H1 (cell line): ENCODE measurements at places on chromosomes 6 and 20.

DNA sequence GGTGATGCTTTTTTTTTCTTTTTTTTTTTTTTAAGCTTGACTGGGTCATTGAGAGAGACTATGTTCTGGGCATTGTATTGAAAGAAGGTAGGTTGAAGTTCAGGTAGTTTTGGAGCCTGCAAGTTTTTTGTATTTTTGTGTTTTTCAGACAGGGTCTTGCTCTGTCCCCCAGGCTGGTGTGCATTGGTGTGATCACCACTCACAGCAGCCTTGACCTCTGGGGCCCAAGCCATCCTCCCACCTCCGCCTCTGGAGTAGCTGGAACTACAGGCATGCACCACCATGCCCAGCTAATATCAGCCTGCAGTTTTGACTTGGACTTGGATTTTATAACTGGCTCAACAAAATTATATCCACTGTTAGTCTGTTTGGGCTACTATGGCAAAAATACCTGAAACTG is 31.7 kb upstream of the TFAP2A start:
- H3K4me3 ChIP-seq, result no peak overlapping the region
- no peak for DNase-seq
- no peak overlapping the region for H3K27ac ChIP-seq
- H3K4me1 ChIP-seq, result no peaks in the 10 kb centered on the region
- H3K36me3 ChIP-seq, result no peaks in the 10 kb centered on the region

DNA sequence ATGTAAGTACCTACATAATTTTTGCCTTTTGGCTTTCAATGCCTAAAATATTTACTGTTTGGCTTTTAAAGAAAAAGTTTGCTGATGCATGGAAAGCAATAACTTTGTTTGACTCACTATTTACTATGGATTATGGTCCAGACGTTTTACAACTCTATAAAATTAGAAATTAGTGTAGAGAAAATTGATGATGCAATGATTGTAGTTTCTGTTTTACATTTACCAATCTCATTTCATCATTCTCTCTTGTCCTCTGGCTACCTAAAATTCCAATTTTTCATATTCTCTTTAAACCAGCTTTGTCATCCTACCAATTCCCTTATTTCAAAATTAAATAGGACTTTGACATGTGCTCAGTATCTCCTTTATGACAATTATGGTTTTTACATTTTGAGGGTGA is 131.0 kb downstream of the IMPG1 start:
- no peak overlapping the region for H3K27ac ChIP-seq
- H3K4me3 ChIP-seq, result no peak overlapping the region
- H3K27me3 ChIP-seq, result no peaks in the 10 kb centered on the region

DNA sequence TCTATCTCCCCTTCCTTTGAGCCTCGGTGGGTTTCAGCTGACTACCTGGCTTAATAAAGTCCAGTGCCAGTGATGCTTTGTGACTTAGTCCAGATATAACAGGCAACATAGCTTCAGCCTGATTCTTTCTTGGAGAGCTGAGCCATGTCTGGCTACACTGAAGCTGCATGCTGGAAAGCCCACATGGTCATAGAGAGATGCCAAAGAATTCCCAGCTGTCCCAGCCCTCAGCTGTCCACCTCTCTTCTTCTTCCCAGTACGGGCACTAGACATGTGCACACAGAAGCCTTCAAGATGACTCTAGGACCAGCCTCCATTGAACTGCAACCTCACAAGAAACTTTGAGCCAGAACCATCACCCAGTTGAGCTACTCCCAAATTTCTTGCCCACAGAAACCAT is 154.1 kb upstream of the MYLIP start:
- H3K4me1 ChIP-seq, result no peaks in the 10 kb centered on the region
- no peaks in the 10 kb centered on the region for H3K36me3 ChIP-seq

- H3K27ac ChIP-seq, result no peak overlapping the region
- H3K4me3 ChIP-seq, result no peak overlapping the region
- H3K36me3 ChIP-seq, result no peaks in the 10 kb centered on the region
- no peaks in the 10 kb centered on the region for H3K27me3 ChIP-seq
- H3K4me1 ChIP-seq, result 0 out of 2 replicates have a peak, but pooled peaks cover under 1% of the 10 kb centered on the region
Measured at GRCh38 chr6:145339089-145339488, 396.2 kb downstream of the EPM2A start.

GRCh38 chr6:164108092-164108491 is 693.6 kb downstream of the QKI start:
- no peaks in the 10 kb centered on the region for H3K36me3 ChIP-seq
- no peak for DNase-seq
- H3K4me1 ChIP-seq, result no peaks in the 10 kb centered on the region
- no peaks in the 10 kb centered on the region for H3K27me3 ChIP-seq

DNA sequence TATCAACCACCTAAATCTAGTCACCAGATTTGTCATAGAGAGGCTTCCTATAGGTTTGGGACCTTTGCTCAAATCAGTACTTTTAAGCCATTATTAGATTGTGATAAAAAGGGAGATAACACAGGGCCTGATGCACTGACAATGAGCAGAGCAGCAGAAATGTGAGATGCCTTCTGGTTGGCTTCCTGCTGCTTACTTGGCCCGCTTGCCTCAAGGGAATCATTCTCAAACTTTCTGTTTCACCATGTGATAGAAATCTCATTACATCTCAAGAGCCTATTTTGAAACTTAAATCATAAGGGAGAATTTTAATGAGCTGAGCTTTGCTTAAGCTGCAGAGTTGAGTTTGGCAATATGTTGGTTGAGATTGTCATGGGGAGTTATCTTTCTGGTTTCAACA is 606.0 kb downstream of the DHX35 start:
- no peak overlapping the region for H3K27ac ChIP-seq
- H3K4me1 ChIP-seq, result no peaks in the 10 kb centered on the region
- DNase-seq, result no peak
- no peaks in the 10 kb centered on the region for H3K27me3 ChIP-seq
- no peaks in the 10 kb centered on the region for H3K36me3 ChIP-seq
- no peak overlapping the region for H3K4me3 ChIP-seq

- no peak overlapping the region for H3K27ac ChIP-seq
- no peaks in the 10 kb centered on the region for H3K27me3 ChIP-seq
- H3K4me3 ChIP-seq, result no peak overlapping the region
- DNase-seq, result no peak
Measured at GRCh38 chr6:22320750-22321149, 23.9 kb upstream of the PRL start.

DNA sequence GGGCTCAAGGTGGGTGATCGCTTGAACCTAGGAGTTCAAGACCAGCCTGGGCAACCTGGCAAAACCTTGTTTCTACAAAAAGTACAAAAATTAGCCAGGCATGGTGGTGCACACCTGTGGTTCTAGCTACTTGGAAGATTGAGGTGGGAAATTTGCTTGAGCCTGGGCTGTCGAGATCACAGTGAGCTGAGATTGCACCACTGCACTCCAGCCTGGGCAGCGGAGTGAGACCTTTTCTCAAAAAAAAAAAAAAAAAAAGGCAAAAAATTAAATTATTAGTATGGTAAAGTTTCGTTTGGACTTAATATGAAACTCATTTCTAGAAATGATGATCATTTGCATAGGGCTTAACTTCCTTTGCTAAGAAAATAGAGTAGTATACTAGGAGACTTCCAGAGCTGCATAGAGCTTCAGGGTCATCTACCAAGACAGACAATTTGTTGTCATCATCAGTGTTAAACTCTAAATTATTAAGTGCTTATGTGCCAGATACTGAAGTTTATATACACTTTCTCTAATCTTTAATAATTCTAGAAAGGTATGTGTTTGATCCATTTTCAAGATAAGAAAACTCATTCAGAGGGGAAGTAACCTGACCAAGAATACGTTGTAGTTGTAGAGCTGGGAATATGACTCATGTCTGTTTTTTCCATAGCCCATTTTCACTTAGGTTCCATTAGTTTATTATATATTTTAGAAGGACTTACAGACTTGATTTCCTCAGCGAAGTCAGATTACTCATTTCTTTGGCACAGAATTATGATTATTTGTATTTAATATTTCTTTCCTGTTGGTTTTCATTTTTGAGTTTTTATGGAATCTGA is 84.5 kb downstream of the SLC16A10 start:
- no peak for DNase-seq
- no peak overlapping the region for H3K27ac ChIP-seq
- no peaks in the 10 kb centered on the region for H3K4me1 ChIP-seq
- no peaks in the 10 kb centered on the region for H3K27me3 ChIP-seq

DNA sequence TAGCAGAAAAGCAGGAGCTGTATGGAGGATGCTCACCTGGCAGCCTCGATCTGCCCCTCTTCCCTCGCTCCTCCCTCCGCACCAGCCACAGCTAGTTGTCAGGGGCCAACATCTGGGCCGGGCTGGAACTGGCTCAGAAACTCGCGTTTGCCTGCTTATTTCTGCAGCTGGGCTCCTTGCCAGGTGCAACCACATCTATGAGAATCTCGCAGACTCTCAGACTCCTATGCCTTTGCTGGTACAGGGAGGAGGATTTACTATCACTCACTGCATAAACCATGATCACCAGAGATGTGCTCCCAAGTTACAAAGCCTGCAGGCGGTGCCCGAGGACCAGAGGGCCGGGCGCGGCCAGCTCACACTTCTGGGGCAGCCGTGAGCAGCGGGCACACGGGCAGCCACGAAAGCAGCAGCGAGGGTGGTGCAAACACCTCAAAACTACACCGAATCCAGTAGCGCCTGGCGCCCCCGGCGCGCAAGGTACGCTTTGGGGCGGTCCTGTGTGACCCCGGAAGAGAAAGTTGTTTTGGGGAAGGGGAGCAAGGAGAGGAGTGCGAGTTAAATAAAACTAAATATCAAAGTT is 577 bp upstream of the LRRC1 start:
- H3K27ac ChIP-seq, result peak overlapping the region; percentile 50; the same call in 1 of the 2 replicates
- DNase-seq, result peak; percentile 77
- H3K4me1 ChIP-seq, result peaks cover 3% of the 10 kb centered on the region; the same call in 1 of the 2 replicates
- H3K27me3 ChIP-seq, result no peaks in the 10 kb centered on the region
- H3K4me3 ChIP-seq, result peak overlapping the region; percentile 90

DNA sequence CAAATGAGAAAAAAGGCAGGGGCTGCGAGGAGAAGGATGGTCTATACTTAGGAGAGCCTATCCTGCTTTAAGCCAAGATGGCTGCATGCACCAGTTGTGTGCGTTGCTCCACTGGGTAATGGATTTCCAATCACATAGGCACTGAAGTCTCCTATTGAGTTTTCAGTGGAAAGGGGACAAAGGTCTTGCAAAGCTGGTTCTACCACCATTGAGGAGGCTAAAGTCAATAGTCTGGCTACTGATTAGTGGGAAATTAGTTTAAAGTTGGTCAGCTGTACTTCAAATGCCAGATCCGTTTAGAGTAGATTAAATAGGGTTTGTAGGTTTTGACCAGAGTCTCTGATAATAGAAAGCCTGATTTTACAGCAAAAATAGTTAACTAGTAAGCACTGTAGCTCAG is 104.9 kb downstream of the SESN1 start:
- no peaks in the 10 kb centered on the region for H3K27me3 ChIP-seq
- H3K4me3 ChIP-seq, result no peak overlapping the region
- H3K36me3 ChIP-seq, result no peaks in the 10 kb centered on the region
- no peaks in the 10 kb centered on the region for H3K4me1 ChIP-seq
- H3K27ac ChIP-seq, result no peak overlapping the region

GRCh38 chr6:33739571-33739970 is 7.1 kb downstream of the IP6K3 start:
- H3K4me3 ChIP-seq, result no peak overlapping the region
- H3K36me3 ChIP-seq, result no peaks in the 10 kb centered on the region
- no peak overlapping the region for H3K27ac ChIP-seq
- H3K27me3 ChIP-seq, result no peaks in the 10 kb centered on the region; the same call in 1 of the 2 replicates
- DNase-seq, result no peak

DNA sequence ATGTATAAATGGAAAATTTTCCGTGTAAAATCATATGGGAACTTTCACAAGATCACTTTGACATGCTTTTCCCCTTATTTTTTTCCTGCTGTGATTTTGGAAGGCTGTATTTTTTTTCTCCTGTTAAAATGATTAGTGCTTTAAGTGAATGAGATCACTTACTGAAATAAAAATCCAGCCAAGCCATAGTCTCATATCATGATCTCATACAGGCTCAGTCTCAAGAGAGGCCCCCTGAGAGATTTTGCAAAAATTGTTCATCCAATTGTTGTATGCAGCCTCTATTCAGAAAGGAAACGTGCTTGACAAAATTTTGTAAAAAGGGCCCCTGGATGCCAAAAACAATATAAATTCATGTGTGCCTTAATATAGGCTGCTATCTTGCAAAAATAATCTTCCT is 528.2 kb downstream of the HDGFL1 start:
- H3K4me3 ChIP-seq, result no peak overlapping the region
- H3K27ac ChIP-seq, result no peak overlapping the region
- no peaks in the 10 kb centered on the region for H3K27me3 ChIP-seq
- no peak for DNase-seq
- H3K36me3 ChIP-seq, result no peaks in the 10 kb centered on the region
